RWPE1 (cell line): ENCODE measurements at places on chromosomes 4 and X.

DNA sequence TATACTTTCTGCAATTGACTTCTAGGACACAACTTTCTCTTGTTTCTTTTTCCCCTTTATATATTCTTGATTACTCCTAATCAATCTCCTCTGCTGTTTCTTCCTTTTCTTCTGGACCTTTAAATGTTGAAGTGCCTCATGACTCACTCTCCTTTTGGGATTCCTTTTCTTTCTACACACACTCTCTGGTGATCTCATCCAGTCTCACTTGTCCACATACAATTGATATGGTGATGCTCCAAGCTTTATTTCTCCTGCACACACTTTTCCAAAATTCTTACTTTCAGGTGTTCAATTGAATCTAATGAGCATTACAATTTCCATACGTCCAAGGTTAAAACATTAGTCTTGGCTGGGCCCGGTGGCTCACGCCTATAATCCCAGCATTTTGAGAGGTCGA is 794.8 kb upstream of the EPHA5 start:
- DNase-seq = peak; percentile 2

GRCh38 chr4:8303081-8303480 is 33.5 kb downstream of the HTRA3 start:
- no peak for DNase-seq

- no peak for DNase-seq
Measured at GRCh38 chrX:25941559-25942250, 196.4 kb upstream of the MAGEB18 start.

DNA sequence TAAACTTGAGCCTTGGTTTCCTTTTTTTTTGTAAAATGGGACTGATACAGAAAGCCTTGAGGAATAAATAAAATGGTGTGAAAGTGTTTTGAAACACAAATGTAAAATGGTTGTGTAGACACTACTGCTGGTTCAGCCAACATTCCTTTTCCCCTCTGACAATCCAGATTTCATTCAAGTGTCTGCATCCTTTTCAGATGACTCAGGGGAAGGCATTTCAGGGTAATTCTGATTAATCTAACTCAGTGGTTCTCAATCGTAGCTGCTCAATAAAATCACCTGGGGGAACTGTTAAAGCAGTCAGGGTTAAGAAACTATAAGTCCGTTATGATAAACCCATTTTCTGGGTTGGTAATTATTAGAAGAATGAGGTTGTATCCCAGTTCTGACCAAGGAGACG is 4.6 kb downstream of the ARHGAP10 start:
- peak; percentile 75 for DNase-seq

GRCh38 chrX:74383611-74384010 is 37.7 kb upstream of the SLC16A2 start:
- DNase-seq = peak; percentile 50

DNA sequence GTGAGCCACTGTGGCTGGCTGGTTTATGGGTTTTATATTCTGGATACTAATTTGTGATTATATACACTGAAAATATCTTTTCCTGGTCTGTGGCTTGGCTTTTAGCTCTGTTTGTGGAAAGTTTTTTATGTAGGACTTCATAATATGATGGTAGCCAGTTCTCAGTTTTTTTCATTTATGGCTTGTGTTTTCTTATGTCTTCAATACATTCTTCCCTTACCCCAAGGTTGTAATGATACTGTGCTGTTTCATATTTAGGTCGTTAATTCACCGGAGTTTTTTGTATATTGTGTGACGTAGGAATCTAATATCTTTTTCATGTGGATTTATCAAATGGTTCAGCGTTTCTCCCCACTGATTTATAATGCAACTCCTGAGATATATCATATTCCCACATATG is 6.6 kb downstream of the ZFX start:
- DNase-seq = no peak
